ENCODE measurements at places on chromosomes 13 and 19. TPM values are rescaled to one million over a fixed set of nuclear protein-coding genes. Genes with fewer than 3 reads are reported as not detected.

DNA sequence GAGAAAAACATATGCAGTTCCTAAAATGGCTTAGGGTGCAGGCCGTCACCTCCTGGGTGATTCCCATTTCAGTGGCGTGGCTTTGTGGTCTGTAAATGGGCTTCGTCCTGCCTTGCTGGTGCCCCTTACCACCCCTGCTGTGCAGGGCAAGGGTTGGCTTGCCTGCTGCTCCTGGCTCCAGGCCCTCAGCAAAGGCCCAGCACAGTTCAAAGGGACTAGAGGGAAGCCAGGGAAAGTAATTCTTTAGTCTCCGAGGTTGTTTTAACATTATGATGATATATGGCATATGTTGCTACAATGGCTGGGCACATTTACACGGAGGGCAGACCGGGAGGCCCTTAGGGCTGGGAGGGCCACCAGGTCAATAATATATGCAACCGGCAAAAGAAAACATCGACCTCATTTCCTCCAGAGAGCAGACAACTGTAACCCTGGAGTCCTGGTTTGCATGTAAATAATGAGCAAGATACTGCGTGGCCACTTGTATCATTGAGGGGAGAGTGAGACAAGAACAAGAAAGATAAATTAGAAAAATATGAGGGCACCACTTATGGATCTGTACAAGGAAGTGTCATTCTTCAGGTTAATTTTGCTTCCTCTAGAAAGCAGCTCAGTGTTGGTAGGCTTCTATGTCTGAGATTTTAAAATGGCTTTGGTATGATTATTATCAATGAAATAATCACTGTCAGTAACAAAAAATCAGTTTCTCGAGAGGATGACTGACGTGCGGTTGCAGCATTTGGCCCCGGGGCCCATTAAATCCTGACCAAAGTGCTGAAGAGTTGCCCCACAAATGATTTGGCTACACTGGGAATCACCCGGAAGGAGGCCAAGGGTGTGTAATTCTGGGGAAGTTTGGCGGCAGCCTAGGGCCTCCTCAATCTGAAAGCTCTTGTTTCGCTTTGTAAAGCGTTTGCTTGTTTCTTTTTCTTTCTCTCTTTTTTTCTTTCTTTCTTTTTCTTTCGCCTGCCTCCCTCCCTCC is 32.8 kb upstream of the URI1 start:
- peak; percentile 26 for DNase-seq

GRCh38 chr19:15404097-15404779 is 14.6 kb downstream of the AKAP8L start:
- no peak for DNase-seq

DNA sequence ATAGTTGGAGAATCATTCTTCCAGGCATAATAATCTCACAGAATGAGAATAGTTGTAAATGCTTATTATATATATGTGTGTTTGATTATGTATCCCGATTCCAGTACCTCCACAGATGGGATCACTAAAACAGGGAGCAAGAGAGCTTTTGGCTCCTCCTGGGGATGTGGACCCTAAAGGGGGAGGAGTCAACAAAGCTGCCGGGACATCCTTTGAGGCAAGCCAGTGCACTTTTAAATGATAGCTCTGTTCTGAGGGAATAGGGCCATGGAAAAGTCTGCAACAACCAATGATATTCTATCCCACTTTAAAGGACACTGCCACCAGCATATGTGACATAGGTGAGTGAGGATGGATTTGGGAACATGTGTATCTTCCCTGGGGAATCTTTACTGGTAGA is 40.8 kb downstream of the SLITRK5 start:
- no peak for DNase-seq

DNA sequence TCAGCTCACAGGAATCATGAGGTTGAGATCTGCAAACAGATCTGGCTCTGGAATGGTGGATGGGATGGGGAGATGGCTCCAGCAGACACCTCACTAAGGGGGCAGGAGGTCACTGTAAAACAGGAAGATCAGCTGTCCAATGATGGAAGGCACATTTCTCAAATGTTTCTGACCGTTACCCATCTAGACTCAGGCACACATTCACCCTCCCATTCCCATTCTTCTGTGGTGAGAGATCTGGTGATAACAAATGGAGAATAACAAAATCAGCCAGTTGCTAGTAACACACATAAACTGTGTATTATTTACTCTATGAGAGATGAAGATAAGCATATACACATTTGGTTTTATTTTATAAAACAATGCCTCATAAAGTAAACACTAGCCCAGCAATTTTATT is 235.9 kb downstream of the TSHZ3 start:
- peak; percentile 55 for DNase-seq

MYO16 gene
- not detected for total RNA-seq

LHB gene
- 0.68 TPM for total RNA-seq

CCDC9 gene
- 3.2 TPM for total RNA-seq

VSTM2B gene
- not detected for total RNA-seq

KIR2DL1 gene
- total RNA-seq = not detected

Measured in RPMI7951 (cell line).